Panc1 (cell line): ENCODE measurements at places on chromosomes 12 and 14. TPM values are rescaled to one million over a fixed set of nuclear protein-coding genes. Genes with fewer than 3 reads are reported as not detected.

GRCh38 chr12:124684971-124685688, 117.7 kb upstream of the NCOR2 start:
- DNase-seq: no peak

GRCh38 chr12:67002720-67003119, 266.4 kb upstream of the CAND1 start:
- no peak for DNase-seq

DNA sequence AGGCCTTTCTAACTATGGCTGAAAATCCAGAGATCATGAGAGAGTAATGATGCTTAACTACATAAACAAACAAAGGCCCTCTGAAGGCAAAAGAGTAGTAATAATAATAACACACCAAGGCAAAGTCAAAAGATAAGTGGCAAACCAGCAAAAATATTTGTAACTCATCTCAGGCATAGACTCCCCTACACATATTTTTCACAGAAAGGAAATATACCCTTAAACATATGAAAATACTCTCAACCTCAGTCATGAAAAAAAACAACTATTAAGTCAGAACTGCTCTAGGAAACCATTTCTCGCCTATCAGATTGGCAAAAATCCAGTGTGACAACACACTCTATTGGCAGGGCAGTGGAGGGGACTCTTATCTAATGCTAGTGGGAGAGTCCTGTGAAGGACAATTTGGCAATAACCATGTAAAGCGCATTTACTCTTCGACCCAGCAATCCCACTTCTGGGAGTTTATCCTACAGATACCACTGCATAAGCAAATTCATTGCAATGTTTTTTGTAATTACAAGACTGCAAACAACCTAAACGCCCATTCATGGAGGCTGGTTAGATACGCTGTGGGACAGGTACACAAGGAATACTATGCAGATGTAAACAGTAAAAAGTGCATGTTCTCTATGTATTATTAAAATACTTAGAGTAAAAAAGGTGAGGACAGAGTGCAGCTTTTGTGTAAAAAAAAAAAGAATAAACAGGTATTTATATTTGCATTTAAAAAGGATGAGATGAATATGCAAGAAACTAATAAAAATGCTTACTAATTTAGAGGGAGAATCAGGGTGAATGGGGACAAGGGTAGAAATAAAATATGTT, 26.0 kb upstream of the IL22 start:
- no peak for DNase-seq

GRCh38 chr12:93593843-93594242, 21.4 kb downstream of the SOCS2 start:
- DNase-seq: no peak

GRCh38 chr14:68140076-68140741, 320.6 kb downstream of the RAD51B start:
- DNase-seq: peak; percentile 93

RGS6 gene
- not detected for total RNA-seq
